EL (cell line): ENCODE measurements at places on chromosomes 12 and 14.

DNA sequence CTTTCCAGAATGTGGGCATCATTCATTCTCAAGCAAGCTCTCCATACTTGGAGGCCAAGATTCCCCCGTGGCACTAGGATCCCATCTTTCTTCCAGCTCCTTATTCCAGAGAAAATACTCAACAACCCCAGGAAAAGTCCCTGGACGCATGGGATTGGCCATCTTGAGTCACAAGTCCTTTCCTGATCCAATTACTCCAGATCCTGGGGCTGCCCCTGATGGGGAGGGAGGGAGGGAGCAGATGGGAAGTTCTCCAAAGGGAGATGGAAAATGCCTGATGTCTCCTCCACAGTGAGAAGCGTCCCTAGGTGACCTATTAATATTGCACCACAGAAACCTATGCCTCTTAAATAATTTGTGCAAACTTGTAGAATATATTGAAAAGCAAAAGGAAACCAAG, 12.4 kb upstream of the KCNK13 start:
- DNase-seq: no peak

- peak; percentile 45 for DNase-seq
Observed at GRCh38 chr14:87049950-87050349, 943.0 kb downstream of the GALC start.

DNA sequence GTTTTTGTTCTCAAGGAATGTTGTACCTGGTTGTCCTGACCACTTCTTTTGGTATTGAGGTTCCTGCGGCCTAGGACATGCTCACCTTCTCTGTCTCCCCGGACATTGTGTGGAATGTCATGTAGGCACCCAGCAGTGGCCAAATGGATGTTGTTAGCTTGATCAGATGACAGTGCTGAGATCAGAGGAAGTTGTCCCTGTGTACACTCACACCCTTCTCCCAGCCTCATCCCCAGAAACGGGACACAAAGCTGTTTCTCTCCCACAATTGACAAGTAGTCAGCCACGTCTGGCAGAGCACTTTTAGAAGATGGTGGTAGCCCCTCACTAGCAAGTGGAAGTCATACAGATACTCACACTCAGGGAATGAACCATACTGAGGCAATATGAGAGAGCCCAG, 3.0 kb downstream of the PLEKHH1 start:
- no peak for DNase-seq

GRCh38 chr14:71645656-71646055, 286.6 kb upstream of the RGS6 start:
- peak; percentile 30 for DNase-seq

- peak; percentile 81 for DNase-seq
Observed at GRCh38 chr14:37594238-37594970, 645 bp downstream of the FOXA1 start.

DNA sequence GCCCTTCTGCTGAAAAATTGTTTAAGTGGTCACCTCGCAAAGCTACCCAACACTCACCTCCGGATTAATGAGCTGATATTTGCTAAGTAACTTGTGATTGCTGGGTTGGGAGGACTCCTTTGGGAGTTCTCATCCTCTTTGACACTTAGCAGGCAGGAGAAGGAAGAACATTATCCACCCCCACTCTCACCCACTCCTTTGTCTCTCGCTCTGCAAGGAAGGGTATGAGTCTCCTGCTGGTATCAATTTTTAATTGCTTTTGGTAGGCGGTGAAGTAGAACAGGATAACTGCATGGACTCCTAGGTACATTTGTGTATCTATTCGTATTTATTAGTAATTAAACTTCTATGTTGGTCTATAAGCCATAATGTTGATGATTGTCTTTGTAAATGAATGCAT, 6.9 kb upstream of the ABHD12B start:
- DNase-seq: no peak

GRCh38 chr14:105537580-105538474, 11.4 kb downstream of the TMEM121 start:
- peak; percentile 29 for DNase-seq

DNA sequence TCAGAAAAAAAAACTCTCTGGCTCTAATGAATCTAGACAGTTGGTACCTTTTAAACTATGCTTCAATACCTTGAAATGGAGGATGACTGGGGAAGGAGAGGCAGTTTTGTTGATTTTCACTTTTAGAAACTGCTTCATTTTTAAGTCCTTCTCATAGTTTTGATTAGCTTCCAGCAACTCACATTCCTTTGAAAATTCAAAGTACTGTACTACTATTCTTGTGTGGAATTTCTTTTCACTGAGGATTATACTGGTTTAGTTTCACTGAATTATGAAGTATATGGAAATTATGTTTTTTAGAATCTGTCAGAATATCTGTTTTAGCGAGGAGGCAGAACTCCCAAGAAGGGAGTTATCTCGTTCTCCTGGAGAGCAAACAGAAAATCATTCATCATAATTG, 116.3 kb downstream of the TGFB3 start:
- DNase-seq: no peak

GRCh38 chr14:87691042-87691881, 301.7 kb downstream of the GALC start:
- no peak for DNase-seq

DNA sequence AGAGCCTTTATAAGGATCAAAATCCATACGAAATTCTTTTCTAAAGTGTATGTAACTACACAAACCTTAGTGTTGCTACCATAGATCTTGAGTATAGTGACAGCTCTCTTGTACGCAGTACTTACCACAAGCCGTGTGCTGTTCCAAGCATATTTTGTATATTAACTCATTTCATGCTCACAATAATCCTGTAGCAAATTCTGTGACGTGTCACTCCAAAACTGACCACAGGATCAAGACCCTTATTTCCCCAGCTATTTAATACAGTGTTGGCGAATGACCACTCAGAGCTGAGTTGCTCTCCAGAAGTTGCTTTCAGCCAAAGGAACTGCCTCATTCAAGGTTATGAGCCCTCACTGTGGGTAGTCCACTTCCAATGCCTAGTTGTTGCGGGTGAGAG, 169.8 kb downstream of the BTG1 start:
- DNase-seq: peak; percentile 13
